Naive B cell (primary cell): ENCODE measurements at places on chromosomes 3 and 15.

- DNase-seq, result no peak
These were observed 41.2 kb downstream of the HES1 start for GRCh38 chr3:194177141-194177540.

- no peak for DNase-seq
These were observed 26.2 kb downstream of the RTP3 start for GRCh38 chr3:46524008-46524407.

- DNase-seq, result no peak
These were observed 1.4 kb upstream of the ISLR2 start for GRCh38 chr15:74128785-74129585.

GRCh38 chr3:26202169-26202568 is 412.3 kb downstream of the OXSM start:
- no peak for DNase-seq

DNA sequence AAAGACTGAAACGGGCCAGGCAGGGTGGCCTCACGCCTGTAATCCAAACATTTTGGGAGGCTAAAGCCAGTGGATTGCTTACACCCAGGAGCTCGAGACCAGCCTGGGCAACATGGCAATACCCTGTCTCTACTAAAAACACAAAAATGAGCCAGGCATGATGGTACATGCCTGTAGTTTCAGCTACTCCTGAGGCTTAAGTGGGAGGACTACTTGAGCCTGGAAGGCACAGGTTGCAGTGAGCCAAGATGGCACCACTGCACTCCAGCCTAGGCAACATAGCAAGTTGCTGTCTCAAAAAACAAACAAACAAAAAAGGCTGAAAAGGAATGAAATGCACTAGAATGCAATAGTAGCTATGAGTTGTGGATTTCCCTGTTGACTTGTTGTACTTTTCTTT is 94.7 kb downstream of the STAG1 start:
- no peak for DNase-seq

- no peak for DNase-seq
These were observed 33.9 kb upstream of the PLXNA1 start for GRCh38 chr3:126948980-126949535.

DNA sequence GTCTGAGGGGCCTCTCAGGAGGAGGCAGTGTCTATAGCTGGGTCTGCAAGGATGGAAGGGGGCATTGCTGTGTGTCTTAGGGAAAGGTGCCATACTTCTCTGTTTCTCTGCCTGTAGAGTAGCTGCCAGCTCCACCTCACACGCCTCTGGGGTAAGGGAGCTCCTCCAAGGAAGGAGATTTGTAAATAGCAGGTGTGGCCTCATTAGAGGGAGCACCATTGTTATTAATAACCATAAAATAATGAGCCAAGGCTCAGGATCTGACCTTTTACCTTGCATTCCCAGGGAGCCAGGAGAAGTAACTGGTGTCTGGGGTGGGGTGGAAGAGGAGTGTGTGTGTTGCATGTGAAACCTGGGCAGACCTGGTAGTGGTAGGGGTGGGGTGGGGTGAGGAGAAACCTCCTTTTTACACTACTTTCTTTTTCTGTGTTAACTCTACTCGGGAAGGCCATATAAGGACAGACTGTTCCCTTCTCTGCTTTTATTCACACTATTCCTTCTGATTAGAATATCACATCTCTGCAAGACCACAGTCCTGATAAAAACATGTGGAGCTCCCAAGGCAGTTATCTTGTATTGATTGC is 2.2 kb upstream of the C15orf39 start:
- DNase-seq, result no peak
